ENCODE measurements at places on chromosomes 4 and X.

DNA sequence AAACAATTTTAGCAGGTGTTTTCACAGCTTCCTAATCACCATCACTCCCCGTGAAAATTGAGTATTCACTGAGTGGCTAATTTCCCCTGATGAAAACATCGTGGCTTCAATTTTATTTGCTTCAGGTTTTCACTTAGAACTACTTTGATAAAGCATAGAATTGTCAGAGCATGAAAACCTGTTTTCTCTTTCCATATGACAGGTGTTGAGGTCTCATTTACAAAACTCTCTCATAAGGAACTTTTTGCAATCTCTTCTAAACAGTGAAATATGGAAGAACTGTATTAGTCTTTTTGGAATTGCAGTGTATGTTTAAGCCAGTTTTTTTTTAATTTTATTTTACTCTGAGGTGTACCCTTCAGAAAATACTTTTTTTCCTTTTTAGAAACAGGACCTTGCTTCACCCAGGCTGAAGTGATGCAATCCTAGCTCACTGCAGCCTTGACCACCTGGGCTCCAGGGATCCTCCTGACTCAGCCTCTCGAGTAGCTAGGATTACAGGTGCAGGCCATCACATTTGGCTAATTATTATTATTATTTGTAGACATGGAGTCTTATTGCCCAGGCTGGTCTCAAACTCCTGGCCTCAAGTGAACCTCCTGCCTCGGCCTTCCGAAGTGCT lies 111.2 kb upstream of the RAPGEF2 start:
- DNase-seq: no peak

GRCh38 chrX:51866210-51866609 lies 27.2 kb upstream of the MAGED1 start:
- DNase-seq: no peak

DNA sequence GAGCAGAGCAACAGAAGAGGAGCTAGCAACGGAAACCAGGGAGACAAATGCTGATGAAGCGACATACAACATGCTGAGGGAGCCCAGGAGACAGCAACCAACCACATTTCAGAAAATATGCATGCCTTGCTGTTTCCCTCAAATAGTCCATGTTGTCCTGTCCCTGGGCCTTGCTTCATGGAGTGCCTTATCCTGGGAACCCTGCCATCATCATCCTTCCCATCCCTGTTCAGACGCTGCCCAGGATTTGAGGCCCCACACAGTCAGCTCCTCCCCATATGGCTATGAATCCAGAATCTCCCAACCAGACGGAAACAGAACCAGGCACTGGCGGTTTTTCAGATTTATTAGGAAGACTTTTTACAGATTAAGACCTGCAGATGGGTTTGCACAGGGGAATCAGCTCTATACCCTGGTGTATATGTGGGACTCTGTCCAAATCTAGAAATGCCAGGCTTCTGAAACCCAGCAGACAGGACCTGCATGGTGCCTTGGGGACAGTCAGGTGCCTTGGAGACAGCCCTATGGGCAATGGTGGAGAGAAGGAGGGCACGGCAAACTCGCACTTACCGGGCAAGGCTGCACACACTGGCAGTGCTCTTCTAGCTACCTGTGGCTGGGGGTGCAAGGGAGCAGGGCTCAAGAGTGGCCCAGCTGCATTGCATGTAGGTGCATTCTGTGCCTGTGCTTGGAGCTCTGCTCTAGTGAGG lies 199.7 kb upstream of the MAMLD1 start:
- DNase-seq: no peak

GRCh38 chr4:187619319-187619718 lies 376.3 kb upstream of the ZFP42 start:
- DNase-seq: no peak

GRCh38 chr4:1602655-1603412 lies 81.3 kb downstream of the FAM53A start:
- no peak for DNase-seq

DNA sequence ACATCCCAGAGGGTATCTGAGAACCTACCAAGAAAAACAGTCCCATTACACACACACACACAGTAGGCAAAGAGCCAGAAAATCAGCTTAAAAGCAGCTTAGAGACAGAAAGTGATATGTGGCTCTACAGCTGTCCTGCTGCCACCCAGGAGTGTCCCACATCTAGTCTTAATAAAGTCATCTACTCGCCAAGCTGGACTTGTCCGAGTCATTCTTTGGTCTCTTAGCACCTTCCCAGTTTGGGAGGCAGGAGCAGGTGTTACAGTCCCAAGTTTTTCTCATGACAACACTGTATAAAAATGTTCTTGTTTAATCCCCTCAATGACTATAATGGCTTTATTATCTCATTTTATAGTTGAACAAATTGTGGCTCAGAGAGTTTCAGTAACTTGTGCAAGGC lies 252.5 kb upstream of the CASK start:
- DNase-seq: no peak

DNA sequence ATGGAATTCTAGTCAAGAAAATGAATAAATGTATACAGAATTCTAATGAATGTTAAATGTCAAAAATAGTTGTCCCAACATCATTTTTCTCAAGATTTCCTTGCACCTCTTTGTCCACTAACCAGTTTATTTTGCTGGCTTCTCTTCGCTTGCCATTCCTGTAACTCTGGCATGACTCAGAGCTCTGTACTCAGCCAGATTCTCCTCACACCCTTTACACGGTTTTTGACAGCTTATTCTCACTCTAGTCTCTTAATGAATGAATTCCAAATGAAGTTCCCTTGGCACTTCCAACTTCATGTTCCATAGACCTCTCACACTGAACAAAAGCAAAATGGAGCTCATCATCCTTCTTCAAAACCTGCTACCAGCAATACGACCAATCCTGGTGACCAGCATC lies 419.3 kb upstream of the SLIT2 start:
- DNase-seq: no peak

- no peak for DNase-seq
Observed at GRCh38 chr4:113643505-113643904, 118.0 kb downstream of the CAMK2D start.

- DNase-seq: no peak
Observed at GRCh38 chr4:87680271-87680670, 30.2 kb downstream of the DMP1 start.

DNA sequence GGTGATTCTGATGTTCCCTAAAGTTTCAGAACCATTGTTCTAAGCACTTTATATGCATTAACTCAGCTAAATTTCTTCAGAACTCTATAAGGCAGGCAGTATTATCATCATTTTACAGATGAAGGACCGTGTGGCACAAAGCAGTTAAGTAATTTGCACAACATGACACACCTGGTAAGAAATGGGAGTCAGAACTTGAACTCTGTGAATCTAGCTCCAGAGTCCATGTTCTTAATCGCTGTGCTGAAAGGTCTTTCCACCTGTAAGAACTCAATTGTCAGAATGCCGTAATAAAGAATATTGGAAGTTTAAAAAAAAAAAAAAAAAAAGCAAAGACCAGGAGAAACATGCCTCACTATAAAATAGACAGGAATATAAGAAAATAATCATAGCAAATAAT lies 9.2 kb downstream of the HUWE1 start:
- no peak for DNase-seq

GRCh38 chr4:88725986-88726385 lies 28.4 kb upstream of the NAP1L5 start:
- peak; percentile 12 for DNase-seq

DNA sequence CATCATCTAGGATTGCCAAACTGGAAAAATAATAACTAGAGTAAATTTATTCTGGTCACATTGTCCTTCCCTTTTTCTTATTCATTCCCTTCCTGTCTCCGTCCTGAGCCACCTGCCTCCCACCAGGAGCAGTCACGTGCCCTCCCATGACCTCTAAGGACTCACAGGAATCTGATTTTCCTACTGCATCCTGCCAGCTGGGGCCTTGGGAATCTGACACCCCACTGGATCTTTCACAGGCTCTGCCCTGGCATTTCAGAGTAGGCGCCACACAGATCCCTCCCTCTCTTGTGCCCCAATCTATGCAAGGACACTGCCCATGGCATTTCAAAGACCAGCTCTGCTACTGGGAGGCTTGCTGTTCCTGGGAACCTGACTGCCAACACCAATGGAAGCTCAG lies 520.5 kb downstream of the PPARGC1A start:
- peak; percentile 8 for DNase-seq

- DNase-seq: no peak
Observed at GRCh38 chrX:38750551-38750950, 50.7 kb upstream of the MID1IP1 start.

DNA sequence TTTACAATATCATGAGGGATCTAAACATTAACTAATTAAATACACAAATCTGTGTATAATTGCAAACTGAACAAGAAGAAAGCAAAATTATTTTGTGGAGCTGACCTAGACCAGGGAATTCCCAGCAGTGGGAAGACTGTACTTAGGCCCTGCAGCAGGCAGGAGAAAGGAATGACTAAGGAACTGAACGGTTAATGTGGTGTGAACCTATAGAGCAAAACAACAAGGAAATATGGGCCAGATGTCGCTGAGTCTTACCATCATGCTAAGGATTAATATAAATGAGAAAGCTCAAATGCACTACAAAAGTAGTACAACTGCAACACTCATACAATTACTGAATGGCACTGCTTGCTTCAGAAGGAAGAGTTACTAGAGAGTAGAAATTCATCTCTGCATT lies 120.3 kb upstream of the ATXN3L start:
- no peak for DNase-seq

- no peak for DNase-seq
Observed at GRCh38 chr4:168683595-168683994, 186.7 kb downstream of the PALLD start.

GRCh38 chr4:76168688-76169087 lies 20.5 kb upstream of the NUP54 start:
- no peak for DNase-seq

- peak; percentile 97 for DNase-seq
Observed at GRCh38 chr4:181507938-181508337, 735.3 kb upstream of the TENM3 start.

- DNase-seq: no peak
Observed at GRCh38 chr4:177427192-177427591, 15.0 kb downstream of the AGA start.

- no peak for DNase-seq
Observed at GRCh38 chr4:9944431-9945425, 76.6 kb downstream of the SLC2A9 start.

GRCh38 chrX:66751136-66751782 lies 112.4 kb upstream of the EDA2R start:
- no peak for DNase-seq

- peak; percentile 71 for DNase-seq
Observed at GRCh38 chrX:123077631-123078030, 106.4 kb upstream of the GRIA3 start.

GRCh38 chr4:127775843-127776242 lies 6.3 kb upstream of the HSPA4L start:
- no peak for DNase-seq

DNA sequence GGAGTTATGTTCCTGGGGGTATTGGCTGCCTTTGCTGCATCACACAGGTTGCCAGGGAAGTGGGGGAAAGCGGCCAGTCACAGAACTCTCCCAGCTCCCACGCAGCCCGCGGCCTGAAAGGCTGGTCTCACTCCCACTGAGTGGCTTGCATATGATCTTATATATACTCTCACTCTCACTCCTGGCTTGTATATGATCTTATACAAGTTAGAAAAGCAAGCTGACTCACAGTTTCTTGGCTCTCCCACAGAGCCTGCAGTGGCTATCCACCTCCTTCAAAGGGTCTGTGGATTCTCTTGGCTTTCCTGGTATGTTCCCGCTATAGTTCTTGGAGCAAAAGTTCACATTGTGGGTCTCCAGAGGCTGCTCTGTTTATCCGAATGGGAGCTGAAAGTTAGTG lies 833.5 kb upstream of the GALNTL6 start:
- DNase-seq: no peak

GRCh38 chr4:186634591-186635128 lies 79.3 kb upstream of the MTNR1A start:
- DNase-seq: no peak

GRCh38 chr4:138188406-138189084 lies 53.6 kb downstream of the SLC7A11 start:
- no peak for DNase-seq

- no peak for DNase-seq
Observed at GRCh38 chr4:23882976-23883531, 6.8 kb downstream of the PPARGC1A start.

- no peak for DNase-seq
Observed at GRCh38 chr4:88953400-88953799, 103.6 kb downstream of the FAM13A start.

GRCh38 chr4:27595571-27596360 lies 735.1 kb downstream of the STIM2 start:
- peak; percentile 49 for DNase-seq

DNA sequence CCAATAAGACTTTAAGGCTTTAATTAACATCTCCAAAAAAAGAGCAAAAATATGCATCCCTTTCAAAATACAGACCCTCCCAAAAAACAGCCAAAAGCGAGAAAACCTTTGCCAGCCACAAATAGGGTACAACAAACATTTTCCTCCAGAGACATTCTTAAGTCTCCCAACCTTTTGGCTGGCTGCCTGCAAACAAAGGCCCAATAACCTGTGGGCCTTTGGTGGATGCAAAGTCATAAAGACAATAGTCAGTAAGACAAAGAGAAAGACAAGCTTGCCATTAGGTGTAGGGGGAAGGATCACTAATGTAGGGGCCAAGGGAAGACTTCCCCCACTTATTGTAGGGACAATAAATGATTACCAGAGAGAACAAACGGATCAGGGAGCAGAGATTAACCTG lies 215.5 kb upstream of the ZFP42 start:
- peak; percentile 3 for DNase-seq

DNA sequence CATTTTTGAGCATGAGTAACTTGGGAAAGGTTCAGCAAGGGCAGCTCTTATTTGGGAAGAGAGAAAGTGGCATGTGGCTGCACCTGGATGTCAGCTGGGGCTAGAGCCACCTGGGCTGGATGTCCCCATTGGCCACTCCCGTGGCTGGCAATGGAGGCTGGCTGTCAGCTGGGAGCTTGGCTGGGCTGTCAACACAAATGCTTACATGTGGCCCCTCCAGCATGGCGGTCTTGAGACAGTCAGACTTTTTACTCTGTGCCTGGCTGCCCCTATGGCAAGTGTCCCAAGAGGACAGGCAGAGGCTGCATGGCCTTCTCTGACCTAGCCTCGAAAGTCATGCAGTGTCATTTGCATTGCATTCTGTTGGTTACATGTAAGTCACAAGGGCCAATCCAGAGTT lies 99.6 kb downstream of the FAM53A start:
- DNase-seq: no peak

DNA sequence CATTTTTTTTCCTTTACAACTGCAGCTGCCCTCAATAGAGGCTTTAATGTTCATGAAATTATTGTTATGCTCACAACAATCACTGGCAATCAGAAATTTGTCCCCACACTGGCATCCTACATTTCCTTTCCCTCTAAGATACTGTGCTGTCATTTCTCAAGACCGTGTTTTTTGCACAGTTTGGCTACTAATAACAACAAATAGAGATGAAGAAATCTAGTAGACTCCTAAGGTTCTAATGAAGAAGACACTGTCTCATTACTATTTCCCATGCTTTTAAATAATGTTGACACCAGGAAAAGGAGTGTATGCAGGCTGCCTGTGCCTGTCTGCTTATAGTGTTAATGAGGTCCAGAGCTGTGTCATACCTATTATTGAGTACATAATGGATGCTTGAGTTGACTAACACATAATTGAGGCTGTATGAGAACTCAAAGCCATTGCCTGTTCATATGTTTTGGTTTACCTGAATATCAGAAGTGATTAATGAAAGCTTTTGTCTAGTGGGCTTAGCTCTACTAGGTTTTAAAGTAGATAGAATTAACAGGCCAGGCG lies 1.5 kb upstream of the EIF4E start:
- DNase-seq: no peak
